ENCODE measurements at places on chromosomes 6 and 20.
A peak's percentile ranks its signal among the peaks of the same experiment; 100 is the strongest.

DNA sequence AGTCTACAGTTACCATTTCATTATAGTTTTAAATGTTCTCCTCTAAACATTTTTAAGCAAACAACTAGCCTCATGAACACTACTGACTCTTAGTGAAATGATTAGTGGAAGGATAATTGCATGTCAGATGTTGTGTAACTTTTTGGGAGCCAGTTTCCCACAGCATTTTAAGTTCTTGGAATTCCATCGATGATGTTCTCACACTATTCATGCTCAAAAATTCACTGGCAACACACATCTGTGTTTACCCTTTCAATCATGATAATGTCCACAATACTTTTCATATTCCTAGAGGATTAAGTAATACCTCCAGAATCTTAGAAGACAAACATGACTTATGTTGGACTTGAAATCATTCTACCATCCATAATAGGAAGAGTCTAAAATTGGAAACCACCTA, 678.1 kb upstream of the ID4 start:
- no peak for DNase-seq

DNA sequence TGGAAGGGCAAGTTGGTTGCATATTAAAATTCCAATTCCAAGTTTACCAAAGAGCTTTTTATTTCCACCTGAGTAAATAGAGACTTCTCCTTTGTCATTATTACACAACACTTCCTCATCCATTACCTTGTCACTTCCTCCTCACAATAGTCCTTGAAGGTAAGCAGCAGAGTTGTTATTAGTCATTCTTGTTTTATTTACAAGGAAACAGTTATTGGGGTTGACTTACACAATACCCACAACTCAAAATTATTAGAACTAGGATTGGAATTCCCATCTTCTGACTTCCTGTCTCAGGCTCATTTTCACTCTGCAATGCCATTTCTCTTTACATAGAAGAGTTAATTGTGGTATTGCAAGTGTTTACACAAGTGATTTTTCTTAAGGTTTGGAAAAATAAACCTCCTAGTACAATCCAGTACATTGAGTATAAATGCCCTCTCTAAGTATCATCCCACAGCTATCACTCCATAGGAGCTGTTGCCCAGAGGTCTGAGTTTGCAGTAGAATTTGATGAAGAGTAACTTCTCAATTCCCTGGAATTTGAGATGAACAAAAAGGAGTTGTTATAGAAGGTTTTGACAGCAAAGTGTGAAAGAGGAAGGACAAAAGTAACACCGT, 28.9 kb upstream of the MTRF1L start:
- DNase-seq, result peak; percentile 66

DNA sequence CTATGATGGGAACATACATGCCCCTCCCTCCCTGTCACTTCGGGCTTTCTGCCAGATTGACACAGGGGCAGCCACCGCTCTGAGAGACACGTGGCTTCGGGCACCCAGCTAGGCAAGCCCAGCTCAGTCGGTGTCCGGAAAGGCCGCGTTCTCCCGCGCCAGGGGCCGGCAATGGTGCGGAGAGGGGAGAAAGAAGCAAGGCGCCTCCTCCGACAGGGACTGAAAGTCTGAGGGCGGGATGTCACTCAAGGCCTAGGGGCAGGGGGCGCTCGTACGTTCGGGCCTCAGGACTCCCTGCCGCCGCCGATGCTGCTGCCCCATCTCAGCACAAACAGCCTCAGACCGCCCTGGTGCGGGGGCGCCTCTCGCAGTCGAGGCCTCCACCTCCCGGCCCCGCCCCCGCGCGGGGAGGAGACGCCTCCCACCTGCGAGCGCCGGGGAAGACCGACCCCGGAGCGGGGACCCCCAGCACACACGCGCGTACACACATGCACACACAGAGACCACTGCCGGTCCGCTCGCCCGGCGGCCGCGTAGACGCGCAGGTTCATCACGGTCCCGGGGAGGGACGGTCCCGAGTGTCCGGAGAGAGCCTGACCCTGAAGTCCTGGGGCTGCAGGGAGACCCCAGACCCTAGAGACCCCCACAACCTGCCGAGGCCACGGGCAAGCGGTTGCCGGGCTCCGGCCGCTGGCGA, 1.9 kb downstream of the GRM4 start:
- DNase-seq, result peak; percentile 50

GRCh38 chr6:142850679-142851423, 94.1 kb downstream of the HIVEP2 start:
- no peak for DNase-seq

DNA sequence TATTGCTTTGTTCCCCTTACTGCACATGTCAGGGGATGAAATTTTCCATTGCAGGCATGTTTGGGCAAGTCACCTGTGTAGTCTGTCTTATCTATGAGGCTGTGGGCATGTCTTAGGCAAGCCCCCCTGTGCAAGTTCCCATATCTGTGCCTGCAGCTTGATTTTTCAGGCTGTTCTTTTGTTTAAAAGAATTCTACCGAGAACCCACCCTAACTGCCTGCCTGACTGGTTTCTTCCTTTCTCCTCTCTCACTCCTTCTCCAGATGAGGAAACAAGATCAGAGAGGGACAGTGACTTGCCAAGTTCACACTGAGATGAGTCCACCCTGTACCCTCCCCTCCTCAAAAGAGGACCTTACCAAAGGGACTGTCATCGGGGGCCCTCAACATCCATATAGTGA, 11.0 kb downstream of the TREML2 start:
- DNase-seq, result no peak

DNA sequence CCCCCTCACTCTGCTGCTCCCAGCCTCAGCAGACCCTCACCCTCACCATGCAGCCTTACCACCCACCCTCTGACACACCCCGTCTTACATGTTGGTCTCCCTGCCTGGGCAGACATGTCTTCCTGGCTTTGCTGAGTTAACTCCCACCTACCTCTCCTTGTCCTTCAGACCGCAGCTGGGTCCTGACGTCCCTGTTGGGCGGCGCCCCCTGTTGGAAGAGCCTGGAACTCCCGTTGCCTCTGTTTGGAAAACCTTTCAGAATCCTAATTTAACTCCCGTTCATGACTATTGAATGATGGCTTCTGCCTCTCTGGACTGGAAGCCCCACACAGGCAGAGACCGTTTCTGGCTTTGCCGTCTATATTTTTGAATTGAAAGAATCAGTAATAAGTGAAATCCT, 245.1 kb downstream of the MYLK4 start:
- peak; percentile 41 for DNase-seq

DNA sequence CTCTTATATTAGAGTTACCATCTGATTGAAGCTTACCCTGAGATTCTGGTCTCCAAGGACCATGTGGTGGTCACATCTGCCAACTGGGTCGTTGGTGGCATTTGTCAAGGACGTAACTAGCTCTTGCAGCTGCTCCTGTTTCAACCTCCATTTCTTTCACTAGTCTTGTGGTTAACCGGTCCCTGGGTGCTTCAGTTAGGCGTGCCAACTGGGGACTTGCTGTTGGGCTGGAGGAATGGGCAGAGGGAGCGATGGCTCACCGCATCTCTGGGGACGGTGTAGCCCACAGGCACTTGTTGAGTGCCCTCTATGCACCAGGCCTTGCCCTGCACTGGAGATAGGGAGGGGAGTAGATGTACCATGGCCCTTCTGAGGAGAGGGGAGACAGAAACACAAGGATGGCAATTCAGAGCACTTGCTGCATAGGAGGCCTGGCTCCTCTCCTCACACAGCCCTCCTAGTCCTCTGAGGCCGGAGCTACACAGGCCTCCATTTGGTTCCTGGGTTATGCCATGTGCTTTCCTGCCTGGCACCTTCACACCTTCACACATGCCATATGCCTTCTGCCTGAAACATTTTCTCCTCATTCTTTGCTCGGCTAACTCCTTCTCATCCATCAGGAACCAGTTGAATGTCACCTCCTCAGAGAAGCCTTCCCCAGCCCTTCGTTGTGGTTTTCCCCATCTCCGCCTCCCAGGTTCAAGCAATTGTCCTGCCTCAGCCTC, 20.0 kb upstream of the ASXL1 start:
- no peak for DNase-seq

DNA sequence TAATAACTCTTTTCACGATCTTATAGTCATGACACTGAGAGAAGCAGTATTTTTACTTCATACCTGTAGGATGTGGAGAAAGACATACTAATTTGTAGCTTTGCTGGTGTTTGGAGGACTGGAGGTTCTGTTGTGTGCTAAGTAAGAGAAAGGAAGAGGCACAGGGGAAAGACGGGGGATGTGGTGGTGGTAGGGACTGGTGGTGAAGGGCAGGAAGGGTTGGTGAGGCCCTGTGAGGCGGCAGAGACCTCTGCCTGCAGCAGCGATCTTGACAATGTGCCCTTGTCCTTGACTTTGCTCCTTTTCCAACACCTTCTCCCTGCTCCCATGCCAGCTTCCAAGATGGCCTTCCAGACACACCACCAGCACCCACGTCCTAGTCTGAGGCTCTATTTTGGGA, 32.6 kb upstream of the MPC1 start:
- DNase-seq, result no peak

DNA sequence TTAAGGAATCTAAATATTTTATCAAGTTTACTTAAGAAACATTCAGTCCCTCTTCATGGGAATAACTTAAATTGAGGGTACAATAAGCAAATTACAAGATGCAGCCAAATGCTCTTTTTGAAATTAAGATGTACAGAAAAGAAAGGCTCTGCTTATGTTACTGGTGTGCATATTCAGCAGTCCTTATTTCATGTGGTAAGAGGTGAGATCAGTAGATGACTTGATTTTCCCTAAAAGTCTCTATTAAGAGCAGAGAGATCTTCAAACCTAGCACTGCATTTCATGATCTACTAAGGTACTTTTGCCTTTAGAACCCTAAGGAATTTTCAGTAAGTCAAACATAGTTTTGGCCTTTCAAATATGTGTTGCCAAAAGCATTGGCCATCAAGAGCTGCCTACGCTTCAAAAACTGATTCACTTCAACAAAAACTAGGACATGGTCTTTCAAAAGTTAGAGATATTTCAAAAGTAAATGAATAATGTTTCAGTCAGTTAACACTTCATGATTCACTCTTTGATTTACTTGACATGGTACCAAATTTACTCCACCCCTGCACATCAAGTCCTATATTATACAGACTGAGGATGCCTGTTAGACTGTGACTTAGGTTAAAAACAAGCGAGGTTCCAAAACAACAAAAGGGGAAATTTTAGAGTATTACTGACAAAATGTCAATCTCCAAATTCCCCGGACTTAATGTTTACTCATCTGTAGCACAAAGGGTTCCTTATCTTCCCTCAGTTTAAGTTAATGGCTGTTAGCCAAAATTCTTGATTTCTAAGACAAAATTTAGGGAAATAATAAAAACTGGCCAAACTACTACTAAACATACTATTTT, 19.2 kb downstream of the C6orf62 start:
- no peak for DNase-seq

- DNase-seq, result no peak
Measured at GRCh38 chr6:135854799-135855198, 3.3 kb downstream of the PDE7B start.

DNA sequence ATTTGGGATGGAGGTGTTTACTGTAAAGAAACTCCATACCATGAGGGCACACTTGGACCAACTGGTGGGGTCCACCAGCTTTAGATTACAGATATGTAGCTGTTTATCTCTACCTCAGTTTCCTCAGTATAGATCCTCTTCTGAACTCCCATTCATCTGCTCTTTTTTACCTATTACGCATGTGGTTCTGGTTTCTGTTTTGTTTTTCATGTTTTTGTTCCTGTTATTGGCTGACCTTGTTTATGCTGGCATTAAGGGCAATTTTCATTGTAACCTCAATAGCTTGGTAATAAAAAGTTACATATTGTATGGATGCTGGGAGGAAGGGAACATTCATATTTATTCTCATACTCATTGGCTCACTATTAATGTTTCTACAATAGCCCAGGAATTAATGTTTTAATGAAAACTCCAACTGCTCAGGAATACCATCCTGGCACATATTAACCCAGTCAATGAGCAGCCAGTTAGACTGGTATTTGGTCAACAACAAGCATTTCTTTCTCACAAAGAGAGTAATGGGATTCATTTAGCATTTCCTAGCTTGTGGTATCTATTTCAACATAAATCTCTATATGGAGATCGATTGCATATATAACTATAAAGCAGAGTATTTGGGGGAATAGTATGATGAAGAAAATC, 83.8 kb upstream of the FAM184A start:
- DNase-seq, result no peak

GRCh38 chr20:1310506-1311190, 18.3 kb downstream of the SDCBP2 start:
- no peak for DNase-seq

DNA sequence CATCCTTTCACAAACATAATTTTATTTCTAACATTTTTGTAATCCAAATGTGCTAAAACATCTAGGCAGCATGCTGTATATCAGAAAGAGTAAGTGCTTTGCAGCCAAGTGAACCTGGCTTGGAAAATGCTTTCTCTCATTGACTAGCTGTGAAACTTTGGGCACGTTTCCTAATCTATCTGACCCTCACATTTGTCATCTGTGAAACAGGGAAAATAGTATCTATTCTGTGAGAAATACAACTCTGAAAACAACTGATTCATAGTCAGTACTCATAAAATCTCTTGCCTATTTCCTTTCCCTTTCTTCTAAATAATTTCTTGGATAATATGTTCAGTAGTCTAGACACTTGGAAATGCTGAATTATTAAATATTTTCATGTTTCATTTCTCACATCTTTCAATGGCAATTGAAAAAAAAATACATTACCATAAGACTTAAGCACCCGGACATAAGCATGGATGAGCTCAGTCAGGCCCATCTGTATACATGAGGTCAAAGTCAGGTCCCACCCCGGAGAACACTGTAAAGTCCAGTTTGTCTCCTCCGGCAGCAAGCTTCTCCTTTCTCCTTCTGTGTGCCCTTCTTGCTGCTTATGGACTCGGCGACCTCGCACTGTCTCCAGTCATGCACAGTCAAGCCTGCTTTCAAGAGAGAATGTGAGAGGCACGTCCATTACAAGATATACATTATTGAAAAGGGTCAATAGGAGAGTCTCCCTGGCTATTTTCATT, 455.0 kb upstream of the SOX4 start:
- no peak for DNase-seq

GRCh38 chr6:129140526-129140925, 257.6 kb downstream of the LAMA2 start:
- no peak for DNase-seq

- no peak for DNase-seq
Measured at GRCh38 chr6:18062733-18063132, 59.7 kb downstream of the NHLRC1 start.

All from DMS53 (cell line).